ENCODE measurements at places on chromosomes 4 and X. TPM values are rescaled to one million over a fixed set of nuclear protein-coding genes. Genes with fewer than 3 reads are reported as not detected.

HEPH gene
- total RNA-seq, result 0.29 TPM

ARHGEF38 gene
- not detected for total RNA-seq

EGFL6 gene
- not detected for total RNA-seq

TMPRSS11F gene
- total RNA-seq, result 0.18 TPM

Measured in SK-MEL-5 (cell line).